Stimulated activated CD4-positive, alpha-beta T cell treated with anti-CD3 and anti-CD28 coated beads, Interleukin-4, amount 100 ng/mL, for 24 hours (primary cell): ENCODE measurements at places on chromosomes 13 and 19.

GRCh38 chr13:49791315-49791710 is 1.2 kb downstream of the KPNA3 start:
- DNase-seq = peak; percentile 5

DNA sequence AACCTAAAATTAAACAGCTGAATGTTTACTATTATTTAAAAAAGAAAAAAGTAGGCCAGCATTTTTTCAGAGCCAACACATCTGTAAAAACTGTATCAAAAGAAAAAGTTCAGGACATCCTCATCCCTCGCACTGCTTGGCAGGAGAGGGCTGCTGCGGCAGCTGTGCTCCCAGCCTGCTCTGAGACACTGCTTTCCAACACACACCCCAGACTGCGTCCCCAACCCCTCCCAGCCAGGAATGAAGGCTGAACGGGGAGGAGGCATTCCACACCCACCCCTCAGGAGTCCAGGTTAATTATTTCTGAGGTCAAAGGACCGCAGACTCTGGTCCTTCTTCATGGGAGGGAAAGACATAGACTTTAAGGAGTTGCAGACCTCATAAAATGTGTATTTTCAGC is 43.1 kb downstream of the COL4A1 start:
- no peak for DNase-seq

DNA sequence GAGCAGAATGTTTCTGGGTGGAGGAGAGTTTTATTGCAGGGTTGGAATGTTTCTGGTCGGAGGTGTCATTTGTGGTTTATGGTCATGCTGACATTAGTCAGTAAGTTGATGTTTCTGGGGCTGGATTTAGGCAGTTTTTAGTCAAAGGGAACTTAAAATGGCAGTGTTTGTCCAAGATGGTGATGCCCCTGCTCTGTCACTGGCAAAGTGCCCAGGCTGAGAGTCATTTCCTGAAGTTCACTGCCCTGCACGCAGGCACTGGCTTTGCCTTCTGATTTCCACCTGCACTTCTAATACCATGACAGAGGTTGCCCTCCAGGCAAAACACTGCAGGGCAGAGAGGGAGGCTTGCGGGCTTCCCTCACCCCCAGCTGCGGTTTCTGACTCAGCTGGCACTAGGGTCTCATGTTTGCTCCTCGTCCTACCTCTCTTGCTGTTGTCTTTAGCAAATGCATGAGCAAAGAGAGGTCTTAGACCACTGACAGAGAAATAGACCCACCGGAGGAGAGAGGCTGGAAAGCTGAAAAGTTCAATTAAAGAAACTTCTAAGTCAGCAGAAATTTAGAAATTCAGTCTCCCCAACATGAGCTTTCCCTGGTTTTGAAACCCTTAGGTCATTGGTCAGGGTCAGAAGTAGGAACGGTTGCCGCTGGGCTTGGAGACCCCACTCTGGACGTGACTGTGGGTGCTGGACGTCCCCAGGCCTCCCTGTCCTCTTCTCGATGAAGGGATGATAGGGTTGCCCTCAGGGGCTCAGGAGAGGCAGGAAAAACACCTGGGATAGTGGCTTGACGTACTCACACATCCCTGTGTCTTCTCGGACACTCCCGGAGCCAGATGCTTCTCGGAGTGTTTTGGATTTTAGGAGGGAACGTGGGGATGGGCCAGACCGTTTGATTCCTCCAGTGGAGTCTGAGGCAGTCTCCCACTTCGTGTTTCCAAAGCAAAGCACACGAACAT is 26.3 kb downstream of the TMEM255B start:
- DNase-seq = no peak

DNA sequence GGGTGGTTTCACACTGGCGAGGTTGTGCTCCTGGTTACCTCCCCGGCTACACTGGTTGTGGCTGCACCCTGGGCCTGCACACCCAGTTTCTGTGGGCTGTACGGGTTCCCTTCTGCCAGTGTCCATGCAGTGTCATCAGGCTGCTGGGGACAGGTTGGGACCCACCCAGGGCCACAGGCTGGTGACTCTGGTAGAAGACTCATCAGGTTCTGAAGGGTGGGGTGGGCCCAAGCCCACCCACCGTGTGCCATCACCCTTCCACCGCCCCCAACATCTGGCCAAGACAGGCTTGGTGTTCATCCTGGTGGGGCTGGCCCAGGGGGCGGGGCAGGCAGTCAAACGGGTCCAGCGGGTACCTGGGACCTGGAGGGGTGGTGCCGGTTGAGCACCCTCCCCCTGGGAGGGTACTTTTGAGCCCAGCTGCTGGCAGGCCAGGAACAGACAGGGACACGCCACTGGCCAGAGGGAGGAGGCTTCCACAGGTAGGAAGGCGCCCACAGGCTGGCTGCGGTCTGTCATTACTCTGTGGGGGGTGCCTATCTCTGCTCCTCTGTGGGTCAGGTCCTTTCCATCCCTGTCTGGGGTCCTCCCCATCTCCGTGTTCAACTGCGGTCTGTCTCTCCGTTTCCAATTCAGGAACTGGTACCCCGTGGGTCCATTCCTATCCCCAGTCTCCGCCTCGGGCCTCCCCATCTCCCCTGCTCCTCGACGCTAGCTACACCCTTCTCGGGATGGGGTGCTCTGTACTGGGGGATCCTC is at the start of gene RNF225:
Gene RNF225, plus strand, starts transcription at position 437 of the 759 bp plus-strand sequence. CDS start 434 bp downstream, outside the sequence.
- no peak for DNase-seq

DNA sequence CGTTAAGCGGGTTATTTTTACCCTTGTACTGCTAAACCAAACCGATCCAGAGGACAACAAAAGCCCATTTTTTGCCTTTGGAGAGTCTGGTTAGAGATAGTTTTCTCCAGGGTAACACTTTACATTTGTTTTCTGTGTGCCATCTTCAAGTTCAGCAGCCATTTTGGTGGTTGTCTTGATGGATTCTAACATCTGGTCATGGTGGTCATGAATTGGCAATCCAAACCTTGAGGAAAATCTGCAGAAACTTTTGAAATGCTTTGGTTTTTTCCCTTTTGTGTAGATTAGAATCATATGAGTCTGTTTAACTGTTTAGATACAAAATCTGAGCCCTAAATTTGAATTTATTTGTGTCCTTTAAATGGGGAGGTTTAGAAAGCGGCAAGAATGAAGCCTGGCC is 16.6 kb downstream of the HNRNPM start:
- no peak for DNase-seq

- no peak for DNase-seq
Measured at GRCh38 chr13:43150369-43151207, 127.2 kb downstream of the DNAJC15 start.
